ENCODE measurements at places on chromosomes 1 and 21.

- DNase-seq = no peak
Measured at GRCh38 chr1:18739408-18739807, 108.8 kb downstream of the PAX7 start.

GRCh38 chr1:199821029-199821779, 206.3 kb upstream of the NR5A2 start:
- no peak for DNase-seq

GRCh38 chr1:209387969-209388329, 195.6 kb upstream of the CAMK1G start:
- DNase-seq = no peak

- DNase-seq = no peak
Measured at GRCh38 chr1:154831462-154831861, 38.6 kb downstream of the KCNN3 start.

DNA sequence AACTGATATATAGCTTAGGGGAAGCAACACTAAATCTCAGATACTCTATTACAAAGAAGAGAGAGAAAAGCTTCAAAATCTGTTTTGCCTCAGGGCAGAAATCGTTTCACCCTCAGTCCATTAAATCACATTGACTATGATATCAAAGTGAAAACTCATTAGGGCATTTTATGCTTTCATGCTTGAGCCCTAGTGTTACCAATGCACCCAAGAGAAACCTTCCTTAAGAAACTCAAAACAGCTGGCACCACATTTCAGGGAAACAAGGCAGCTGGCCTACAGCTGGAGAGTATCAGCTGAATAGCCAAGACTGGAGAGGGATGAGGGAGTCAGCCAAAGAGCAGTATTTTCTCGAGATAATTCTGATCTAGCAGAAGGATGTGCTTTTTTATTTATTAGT, 14.9 kb downstream of the COLGALT2 start:
- no peak for DNase-seq

DNA sequence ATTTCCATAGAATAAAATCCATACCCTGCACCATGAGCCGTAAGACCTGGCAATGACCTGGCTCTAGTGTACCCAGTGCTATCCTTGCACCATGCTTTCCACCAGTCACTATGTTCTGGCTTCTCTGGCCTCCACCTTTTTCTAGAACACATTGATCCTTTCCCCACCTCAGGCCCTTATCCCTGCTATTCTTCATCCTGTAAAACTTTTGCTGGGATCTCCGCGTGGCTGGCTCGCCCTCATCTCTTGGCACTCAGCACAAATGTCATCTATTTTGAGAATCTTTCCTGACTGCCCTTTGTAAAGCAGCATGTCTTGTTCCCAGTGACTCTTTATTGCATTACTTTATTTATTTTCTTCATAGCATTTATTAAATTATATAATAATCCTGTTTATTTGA, 169.8 kb upstream of the B3GALT2 start:
- DNase-seq = no peak

GRCh38 chr1:183887826-183888819, 83.2 kb downstream of the RGL1 start:
- DNase-seq = no peak

All from activated CD4-positive, alpha-beta memory T cell treated with anti-CD3 and anti-CD28 coated beads for 36 hours (primary cell).